ENCODE measurements at places on chromosomes 13 and 19.

GRCh38 chr13:20395061-20395916 is 130.4 kb downstream of the CRYL1 start:
- no peak for DNase-seq

GRCh38 chr19:28948566-28948965 is 264.4 kb downstream of the UQCRFS1 start:
- DNase-seq, result no peak

DNA sequence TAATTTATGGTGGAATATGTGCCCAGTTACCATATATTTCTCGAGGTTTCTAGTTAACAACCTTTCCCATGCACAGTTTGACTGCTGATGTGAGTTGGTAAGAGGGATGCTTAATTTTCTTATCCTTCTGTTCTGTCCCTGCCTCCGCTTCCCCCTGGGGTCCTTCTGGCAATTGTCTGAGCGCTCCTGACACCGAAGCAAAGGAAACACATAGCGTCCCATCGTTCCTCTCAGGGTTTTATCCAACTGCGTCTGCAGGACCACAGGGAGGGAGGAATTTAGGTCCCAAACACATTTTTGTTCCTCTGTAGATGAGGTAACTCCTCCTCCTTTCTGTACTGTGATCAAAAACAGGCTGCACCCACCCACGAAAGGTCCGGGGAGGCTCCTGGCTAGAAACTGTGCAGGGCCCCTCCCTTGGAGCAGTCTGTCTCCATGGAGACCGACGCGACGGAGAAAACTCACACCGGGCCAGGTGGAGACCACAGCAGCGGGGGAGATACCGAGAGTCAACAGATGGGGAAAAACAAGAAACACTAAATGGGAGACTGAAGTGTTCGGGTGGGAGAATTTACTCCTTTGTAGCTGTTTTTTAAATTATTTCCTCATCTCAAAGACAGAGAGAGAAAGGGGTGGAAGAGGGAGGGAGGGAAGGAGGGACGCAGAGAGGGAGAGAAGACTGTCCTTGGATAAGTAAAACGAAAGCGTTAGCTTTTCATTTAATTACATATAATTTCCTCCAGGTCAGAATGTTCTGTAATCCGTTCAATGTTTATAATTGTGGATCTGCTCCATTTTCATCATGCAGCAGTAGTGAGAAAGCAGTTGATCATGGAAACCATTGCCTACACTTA is 191.8 kb upstream of the NBEA start:
- no peak for DNase-seq

DNA sequence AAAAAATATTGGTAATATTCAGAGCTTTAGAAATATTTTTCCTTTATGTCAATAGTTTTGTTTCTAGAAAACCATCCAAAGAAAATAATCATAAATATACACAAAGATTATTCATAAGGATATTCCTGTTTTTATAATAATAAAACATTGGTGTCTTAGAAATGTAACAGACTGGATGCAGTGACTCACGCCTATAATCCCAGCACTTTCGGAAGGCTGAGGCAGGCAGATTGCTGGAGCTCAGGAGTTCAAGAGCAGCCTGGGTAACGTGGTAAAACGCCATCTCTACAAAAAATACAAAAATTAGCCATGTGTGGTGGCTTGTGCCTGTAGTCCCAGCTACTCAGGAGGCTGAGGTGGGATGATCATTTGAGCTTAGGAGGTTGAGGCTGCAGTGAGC is 106.8 kb downstream of the DHRS12 start:
- DNase-seq, result no peak

DNA sequence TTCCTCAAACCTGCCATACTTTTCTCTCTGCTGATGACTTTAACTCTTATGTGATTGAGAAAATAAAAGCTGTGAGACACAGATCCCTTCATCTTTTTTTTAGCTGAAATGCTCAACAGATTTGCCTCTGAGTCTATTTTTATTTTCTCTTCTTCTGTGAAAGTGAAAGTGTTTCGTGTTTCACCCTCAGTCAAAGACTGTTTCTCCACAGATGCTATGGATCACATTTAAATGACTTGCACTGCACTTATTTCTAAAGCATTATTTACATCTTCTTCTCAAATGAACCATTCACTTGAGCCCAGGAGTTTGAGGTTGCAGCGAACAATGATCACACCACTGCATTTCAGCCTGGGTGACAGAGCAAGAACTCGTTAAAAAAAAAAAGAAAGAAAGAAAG is 890.1 kb upstream of the PCDH20 start:
- DNase-seq, result no peak

DNA sequence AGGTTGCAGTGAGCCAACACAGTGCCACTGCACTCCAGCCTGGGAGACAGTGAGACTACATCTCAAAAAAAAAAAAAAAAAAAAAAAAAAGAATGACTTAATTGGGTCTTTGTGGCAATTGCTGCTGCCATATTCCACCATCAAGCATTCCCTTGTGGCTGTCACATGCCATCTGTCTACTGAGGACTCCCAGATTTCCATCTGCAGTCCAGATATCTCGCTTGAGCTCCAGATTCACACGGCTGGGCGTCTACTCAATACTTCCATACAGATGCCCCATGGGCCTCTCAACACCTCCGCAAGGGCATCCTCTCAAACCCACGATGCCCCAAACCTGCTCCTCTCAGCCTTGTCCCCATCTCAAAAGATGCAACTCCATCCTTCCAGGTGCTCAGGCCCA is 12.9 kb downstream of the TMEM143 start:
- DNase-seq, result no peak

DNA sequence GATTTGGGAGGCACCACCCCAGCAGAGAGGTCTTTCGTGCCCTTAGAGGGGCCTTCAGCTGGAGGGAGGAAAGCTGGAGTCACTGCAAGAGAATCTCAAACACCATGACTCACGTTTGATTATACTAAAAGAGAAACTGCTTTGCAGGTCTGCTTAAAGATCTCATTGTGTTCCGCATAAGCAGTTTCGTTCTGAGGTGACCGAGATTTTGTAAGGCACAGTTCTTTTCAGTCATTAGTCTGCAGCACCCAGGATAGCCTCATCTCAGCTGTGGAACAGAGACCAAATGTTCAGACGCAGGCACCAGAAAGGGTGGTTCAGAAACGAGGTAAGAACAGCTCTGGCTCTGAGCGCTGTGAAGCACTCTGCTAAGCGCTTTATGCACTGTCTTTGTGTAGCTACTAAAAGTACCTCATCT is 71.2 kb upstream of the GTF3A start:
- no peak for DNase-seq

DNA sequence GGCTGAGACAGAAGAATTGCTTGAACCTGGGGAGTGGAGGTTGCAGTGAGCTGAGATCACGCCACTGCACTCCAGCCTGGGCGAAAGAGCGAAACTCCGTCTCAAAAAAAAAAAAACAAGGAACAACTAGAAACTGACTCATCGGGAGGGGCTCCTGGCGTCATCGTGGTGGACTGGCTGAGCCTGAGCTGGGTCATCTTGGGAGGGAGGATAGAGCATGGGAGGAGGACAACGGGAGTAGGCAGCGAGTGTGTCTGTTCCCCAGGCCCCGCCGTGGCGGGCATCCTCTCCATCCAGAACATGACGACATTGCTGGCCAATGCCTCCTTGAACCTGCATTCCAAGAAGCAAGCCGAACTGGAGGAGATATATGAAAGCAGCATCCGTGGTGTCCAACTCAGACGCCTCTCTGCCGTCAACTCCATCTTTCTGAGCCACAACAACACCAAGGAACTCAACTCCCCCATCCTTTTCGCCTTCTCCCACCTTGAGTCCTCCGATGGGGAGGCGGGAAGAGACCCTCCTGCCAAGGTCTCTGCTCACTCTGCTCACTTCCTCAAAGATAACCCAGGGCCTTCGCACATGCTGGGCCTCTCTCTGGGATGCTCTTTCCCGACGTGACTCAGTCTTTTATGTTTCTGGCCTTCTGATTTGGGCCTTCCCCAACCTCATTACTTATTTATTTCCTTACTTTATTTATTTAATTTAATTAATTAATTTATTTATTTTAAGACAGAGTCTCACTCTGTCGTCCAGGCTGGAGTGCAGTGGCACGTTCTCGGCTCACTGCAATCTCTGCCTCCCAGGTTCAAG is 16.6 kb downstream of the DDX39A start:
- no peak for DNase-seq

DNA sequence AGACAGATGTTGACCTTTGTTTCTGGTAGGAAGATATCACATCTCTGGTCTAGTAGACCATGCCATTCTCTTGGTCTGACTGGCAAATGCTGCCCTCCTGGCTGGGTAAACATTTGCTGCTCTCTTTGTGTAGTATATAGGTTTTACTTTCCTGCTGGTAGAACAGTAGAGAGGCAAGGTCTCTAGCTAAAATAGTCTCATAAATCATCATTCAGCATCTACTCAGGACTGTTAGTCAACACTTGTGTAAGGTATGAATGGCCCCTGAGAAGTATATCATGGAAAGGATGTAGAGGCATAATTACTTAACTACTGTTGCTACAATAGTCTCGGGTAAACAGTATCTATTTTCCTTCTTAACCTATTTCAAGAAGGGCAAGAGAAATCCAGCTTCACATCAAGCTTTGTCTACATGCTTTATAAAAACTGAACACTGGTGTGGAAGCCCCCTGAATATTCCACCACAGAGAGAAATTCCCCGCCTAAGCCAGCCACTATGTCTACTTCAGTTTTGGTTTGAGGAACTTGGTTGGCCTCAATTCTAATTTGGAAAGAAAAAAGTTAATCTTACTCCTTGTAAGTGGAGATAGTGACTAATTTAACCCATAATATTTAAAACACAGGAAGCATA is 18.4 kb upstream of the MYCBP2 start:
- no peak for DNase-seq

DNA sequence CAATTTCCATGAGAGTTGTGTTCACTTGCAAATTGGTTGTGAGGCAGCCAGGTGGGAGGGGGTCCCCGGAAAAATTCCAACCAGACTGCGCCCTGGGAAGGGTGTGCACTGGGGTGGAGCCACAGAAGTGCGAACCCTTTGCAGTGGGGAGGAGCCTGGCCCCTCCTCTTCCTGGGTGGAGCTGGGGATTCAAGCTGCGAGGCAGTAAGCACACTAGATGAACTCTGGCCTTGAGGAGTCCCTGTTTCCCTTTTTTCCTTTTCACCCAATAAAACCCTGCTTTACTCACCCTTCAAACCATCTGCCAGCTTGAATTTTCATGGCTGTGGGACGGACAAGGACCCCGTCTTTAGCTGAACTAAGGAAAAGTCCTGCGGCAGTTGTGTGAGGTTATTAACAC is 31.0 kb upstream of the MBNL2 start:
- DNase-seq, result no peak

- DNase-seq, result no peak
Measured at GRCh38 chr13:90773681-90774080, 573.8 kb upstream of the MIR17HG start.

DNA sequence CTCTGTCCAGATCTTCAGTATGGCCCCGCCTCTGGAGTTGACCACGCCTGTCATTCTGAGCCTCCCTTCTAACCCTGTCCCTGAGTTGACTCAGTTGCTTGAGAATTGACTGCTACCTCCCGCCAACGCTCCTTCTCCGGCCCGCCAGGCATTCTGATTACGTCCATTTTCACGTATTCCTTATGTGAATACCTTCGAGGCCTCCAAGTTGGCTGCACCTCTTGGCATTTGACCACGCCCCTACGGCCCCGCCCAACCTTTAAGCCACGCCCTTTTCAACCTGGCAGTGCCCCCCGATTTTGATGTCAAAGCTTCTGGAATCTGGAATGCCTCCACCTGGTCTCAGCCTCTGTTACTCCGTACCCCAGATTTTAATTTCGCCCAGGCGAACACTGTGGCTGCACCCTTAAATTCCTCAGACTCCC is 1.7 kb upstream of the EML2 start:
- no peak for DNase-seq

DNA sequence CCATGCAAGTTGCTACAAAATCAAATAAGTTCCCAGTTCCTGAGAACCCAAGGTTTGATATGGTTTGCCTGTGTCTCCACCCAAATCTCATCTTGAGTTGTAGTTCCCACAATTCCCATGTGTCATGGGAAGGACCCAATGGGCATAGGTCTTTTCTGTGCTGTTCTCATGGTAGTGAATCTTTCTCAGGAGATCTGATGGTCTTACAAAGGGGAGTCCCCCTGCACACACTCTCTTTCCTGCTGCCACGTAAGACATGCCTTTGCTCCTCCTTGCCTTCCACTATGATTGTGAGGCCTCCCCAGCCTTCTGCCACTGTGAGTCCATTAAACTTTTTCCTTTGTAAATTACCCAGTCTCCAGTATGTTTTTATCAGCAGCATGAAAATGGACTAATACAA is 28.5 kb upstream of the TSHZ3 start:
- DNase-seq, result no peak

DNA sequence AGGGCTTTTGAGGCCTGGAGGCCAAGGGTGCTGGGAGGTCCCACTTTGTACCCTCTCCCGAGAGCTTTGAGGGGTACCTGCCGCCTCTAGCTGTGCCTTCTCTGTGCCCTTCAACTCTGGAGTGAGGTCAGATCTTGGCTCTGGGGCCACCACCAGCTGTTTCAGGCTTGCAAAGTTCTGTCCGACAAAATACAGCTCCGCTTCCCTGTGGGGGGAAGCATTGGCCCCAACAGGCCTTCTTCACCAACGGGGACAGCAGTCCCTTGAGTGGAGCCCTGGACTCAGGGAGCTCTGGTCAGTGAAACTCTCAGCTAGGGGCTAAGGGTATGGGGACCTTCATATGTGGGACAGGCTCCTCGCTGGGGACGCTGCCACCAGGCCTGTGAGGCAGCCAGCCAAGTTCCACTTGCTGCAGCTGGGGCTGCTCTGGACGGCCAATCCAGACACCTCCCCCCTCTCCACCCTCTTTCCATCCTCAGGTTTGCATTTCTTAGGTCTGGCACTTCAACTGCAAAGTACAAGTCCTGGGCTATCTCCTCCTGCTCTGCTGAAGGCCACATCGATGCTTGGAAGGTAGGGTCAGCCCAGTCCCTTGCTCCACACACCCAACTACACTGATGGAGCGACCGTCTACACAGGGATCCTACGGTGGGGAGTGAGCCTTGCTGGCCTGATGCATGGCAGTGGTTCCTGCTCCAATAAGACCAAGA is 46.8 kb downstream of the C13orf46 start:
- no peak for DNase-seq

DNA sequence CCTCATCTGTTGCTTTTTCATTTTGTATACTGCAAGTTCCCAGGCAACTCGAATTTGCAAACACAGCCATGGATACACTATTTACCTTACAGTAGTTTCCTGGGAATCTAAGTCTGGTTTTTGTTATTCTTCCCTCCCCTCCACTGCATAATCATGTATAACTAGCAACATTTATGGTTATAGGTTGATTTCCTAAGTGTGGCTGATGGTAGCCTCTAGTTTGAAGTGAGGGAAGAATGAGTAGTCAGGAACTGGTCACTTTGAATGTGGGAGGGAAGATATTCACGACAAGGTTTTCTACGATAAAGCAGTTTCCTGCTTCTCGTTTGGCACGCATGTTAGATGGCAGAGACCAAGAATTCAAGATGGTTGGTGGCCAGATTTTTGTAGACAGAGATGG is at the start of gene KCNRG:
KCNRG (plus strand) TSS at position 187 of the 400 bp plus-strand sequence; CDS start at position 237, 50 bp downstream.
- no peak for DNase-seq
